Tongue (tissue), 3 donors: ENCODE measurements at places on chromosomes 16 and 17. TPM values are rescaled to one million over a fixed set of nuclear protein-coding genes. Genes with fewer than 3 reads are reported as not detected.

The NEUROD2 gene
- not detected for total RNA-seq

The CACNG5 gene
- total RNA-seq = not detected

The OR3A1 gene
- 0.72 TPM for total RNA-seq

GRCh38 chr16:52256310-52257078, 290.4 kb downstream of the TOX3 start:
- no peak for DNase-seq

GRCh38 chr17:64145375-64145750, 15.4 kb upstream of the ERN1 start:
- no peak for DNase-seq

DNA sequence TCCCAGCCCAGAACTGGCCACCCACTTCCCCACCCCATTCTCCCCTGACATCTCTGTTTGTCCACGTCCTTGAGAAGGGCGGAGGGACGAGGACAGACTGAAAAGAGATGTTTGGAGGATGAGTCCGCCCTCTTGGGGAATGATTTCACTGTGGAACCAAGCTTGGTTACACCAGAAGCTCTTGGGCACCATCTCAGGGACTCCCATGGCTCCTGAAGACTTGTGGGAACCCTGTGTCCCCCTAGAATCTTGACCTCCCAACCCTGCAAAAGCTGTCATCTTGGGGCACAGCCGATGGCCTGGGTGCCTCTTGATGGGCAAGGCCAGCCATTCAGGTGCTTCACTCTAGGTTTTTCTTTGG, 25.9 kb upstream of the LITAF start:
- DNase-seq = no peak

- DNase-seq = no peak
Observed at GRCh38 chr16:50314665-50315064, 48.3 kb downstream of the ADCY7 start.
